Naive thymus-derived CD4-positive, alpha-beta T cell (primary cell): ENCODE measurements at places on chromosomes 7 and 10.

GRCh38 chr10:15787426-15787825, 67.7 kb upstream of the ITGA8 start:
- no peak for DNase-seq

GRCh38 chr10:60338786-60339185, 50.9 kb downstream of the ANK3 start:
- no peak for DNase-seq

DNA sequence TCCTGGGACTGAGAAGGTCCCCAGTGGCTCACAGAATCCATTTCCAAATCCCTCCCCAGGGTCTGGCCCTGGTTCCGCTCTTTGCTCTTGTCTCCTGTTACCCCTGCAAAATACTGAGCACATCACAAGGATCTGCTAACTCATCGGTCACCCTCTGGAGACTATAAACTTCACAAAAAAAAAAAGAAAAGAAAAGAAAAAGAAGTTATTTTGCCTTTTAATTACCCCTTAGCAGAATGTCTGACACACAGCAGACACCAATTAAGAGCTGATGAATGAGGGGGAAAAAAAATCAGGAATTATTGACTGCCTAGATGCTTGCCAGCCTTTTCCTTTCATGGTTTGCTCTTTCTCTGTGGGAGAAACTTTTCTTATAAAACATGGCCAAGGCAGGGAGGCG, 578.7 kb downstream of the GRID1 start:
- DNase-seq, result no peak

DNA sequence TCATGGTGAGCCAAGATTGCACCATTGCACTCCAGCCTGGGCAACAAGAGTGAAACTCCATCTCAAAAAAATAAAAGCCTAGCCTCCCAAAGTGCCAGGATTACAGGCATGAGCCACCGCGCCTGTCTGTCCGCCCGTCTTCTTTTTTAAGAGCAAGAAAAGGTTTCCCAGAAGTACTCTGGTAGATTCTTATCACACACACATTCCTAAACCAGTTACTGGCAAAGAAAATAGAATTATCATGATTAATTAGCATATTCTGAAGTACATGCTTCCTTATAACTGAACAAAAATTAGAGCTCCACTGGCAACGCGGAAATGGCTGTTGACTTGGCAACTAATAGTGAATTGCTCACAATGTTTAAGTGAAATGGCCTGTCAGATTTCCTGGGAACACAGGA, 87.0 kb downstream of the ADK start:
- no peak for DNase-seq

DNA sequence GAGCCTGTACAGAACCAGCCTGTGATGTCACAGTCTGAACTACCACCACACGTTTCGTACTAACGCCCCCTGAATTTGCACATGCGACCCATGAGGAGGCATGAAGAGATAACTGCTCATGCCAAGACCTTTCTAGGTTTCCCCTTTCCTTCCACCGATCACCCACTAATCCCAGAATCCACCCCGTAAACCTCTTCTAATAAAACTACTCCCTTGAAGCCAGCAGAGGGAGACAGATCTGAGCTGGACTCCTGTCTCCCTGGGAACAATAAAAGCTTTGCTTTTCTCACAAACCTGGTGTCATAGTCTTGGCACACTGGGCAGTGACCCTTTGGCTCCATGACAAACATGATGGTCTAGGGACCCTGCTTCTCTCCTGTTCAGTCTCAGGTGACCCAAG, 144.5 kb downstream of the FRMD4A start:
- no peak for DNase-seq

DNA sequence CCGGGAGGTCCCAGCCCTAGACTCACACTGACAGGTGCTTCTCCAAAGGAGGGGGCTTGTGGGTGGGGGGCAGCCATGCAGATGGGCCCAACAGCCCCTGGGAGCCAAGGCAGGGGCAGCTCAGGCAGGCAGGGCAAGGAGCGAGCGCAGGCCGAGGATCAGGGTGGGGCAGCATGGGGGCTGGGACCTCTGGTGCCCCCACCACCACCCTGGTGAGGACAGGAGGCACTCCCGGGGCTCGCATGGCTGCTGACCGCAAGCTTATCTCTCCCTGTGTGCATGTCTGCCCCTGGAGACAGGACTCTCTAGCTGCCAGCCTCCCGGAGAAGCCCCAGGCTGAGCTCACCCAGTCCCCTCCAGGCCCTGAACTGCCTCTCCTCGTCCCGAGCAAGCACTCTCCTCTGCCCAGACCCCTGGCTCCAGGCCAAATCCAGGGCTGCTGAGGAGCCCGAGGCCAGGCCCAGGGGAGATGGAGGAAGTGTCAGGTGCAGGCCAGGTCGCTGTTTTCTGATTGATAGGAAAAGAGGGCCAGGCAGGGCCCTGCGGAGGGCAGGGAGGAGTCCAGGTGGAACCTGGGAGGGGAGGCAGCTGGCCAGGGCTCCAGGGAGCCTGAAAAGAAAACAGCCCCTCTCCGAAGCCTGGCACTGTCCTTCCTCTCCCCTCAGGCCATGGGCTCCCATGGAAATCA, 39.0 kb downstream of the PDGFA start:
- DNase-seq, result no peak

GRCh38 chr10:33216661-33217427, 117.6 kb downstream of the NRP1 start:
- no peak for DNase-seq

GRCh38 chr7:21508538-21508937, 34.3 kb upstream of the DNAH11 start:
- no peak for DNase-seq

- DNase-seq, result no peak
These were observed 5.8 kb downstream of the DBNL start for GRCh38 chr7:44050121-44050914.

DNA sequence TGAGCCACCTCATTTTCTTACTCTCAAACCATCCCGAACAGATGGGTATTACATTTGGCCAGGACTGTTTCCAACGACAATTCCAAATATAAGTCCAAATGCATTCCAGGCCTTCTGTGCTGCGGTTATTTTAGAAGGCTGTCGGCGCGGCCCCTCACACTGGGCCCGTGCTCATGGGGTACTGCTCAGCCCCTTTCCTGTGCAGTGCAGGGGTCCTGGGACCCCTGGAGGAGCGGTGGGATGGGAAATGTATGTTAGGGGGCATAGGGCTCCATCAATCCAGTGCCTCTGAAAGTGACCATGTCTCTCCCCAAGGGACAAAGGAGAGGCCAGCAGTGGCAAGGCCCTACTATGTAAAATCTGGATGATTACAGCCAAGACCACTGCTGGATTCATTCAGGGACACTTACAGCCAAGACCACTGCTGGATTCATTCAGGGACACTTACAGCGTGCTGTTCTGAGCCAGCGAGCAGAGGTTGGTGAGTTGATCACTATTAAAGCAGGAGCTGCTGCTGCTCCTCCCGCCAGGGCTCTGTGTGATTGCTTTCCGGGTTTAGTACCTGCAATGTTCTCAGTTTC, 66.3 kb downstream of the CHST15 start:
- DNase-seq, result no peak

- no peak for DNase-seq
These were observed 31.8 kb downstream of the SLC35B4 start for GRCh38 chr7:134284952-134285351.

- no peak for DNase-seq
These were observed 156.8 kb upstream of the LYZL1 start for GRCh38 chr10:29131952-29132547.

- DNase-seq, result no peak
These were observed 131.2 kb upstream of the HDAC9 start for GRCh38 chr7:18364396-18364795.

DNA sequence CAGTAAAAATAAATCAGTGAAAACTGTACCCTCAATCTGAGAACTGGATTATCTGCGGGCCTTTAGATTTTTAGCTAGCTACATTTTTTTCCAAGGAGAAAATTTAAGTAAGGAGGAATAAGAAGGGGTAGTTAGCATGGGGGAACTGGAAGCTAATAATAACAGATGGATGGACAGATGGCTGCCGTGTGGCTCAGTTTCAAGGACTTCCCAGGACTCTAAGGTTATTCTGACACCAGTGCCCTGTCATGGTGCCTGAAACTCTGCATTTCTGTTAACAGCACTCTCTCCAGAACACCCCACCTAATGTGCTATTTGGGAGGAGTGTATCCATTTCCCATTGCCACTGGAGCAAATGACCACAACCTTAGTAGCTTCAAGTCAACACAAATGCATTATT, 75.7 kb upstream of the PDE1C start:
- DNase-seq, result no peak

GRCh38 chr10:35913628-35914027, 271.5 kb upstream of the FZD8 start:
- DNase-seq, result no peak

DNA sequence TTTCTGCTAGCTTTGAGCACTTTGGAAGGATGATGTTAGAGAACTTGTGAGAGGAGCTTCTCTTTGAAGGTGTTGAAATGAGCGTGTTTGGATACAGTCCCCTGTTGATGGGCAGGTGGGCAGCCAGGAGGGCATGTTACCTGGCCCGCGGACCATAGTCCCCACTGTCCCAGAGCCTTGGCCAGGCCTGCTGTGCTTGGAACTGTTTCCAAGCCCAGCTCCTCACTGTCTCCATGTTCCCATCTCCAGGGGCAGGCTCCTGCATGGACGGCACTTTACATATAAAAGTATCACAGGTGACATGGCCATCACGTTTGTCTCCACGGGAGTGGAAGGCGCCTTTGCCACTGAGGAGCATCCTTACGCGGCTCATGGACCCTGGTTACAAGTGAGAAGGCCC, 27.2 kb upstream of the TRIM8 start:
- no peak for DNase-seq

- no peak for DNase-seq
These were observed 500.5 kb upstream of the LRRN3 start for GRCh38 chr7:110590415-110590814.

- no peak for DNase-seq
These were observed 2.3 kb downstream of the ELMO1 start for GRCh38 chr7:37446371-37446770.

GRCh38 chr10:117167789-117168674, 29.3 kb upstream of the KCNK18 start:
- DNase-seq, result peak; percentile 73

DNA sequence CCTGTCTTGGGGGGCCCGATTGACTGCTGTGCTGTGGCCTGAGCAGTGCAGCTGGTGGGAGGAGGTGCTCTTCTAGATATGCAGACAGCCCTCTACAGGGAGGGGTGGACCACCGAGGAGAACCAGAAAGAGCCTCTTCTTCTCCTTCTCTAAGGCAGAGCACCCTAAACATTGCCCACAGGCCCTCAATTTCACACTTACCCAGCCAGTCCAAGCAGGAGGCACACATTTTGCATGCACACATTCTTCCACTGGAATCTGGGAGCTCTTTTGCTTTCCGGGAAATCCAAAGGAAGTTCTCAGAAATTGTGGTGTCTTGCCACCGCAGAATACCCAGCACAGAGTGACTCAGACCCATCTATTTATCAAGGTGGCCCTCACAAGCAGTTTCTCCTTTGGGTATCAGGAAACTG, 45.8 kb downstream of the EEPD1 start:
- DNase-seq, result no peak
